ENCODE measurements at places on chromosomes 1 and 21.

GRCh38 chr1:117466761-117467160, 99.5 kb downstream of the MAN1A2 start:
- DNase-seq = no peak

- DNase-seq = no peak
Observed at GRCh38 chr1:40857737-40858136, 4.4 kb downstream of the CITED4 start.

DNA sequence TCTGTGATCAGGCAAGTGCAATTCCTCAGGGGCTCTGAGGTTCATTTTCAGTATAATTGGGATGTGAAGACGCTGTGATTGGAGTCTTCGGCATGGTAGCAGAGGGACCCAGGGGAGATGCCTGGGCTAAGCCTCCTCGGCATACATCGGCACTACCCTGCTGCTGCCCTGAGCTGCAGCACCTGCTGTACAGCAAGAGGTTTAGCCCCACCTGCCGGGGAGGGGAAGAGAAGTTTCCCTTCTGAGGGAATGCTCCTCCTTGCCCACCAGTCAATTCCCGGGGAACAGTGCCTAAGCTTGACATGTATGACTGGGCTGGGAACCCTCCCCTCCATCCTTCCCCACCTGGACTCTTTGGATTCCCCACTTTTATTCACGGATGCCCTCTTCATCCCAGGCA, 24.9 kb downstream of the CNIH3 start:
- no peak for DNase-seq

GRCh38 chr21:14913638-14914037, 151.2 kb downstream of the NRIP1 start:
- DNase-seq = no peak
